ENCODE measurements at places on chromosomes 2 and 18. TPM values are rescaled to one million over a fixed set of nuclear protein-coding genes. Genes with fewer than 3 reads are reported as not detected.

The CDK5R2 gene
- not detected for polyA plus RNA-seq

The PIEZO2 gene
- polyA plus RNA-seq = 0.07 TPM

The MDH1B gene
- 0.33 TPM for polyA plus RNA-seq

The ALPI gene
- not detected for polyA plus RNA-seq

The INPP4A gene
- polyA plus RNA-seq = 8.7 TPM

The QPCT gene
- polyA plus RNA-seq = 1.3 TPM

The SERPINB13 gene
- not detected for polyA plus RNA-seq

The MYO3B gene
- polyA plus RNA-seq = not detected

The ACTG2 gene
- 4.2 TPM for polyA plus RNA-seq

The AGXT gene
- polyA plus RNA-seq = 0.06 TPM

The VAMP5 gene
- polyA plus RNA-seq = 65.4 TPM

The MDH1 gene
- polyA plus RNA-seq = 2,242 TPM

The PROM2 gene
- polyA plus RNA-seq = 0.35 TPM

The CABLES1 gene
- polyA plus RNA-seq = 1.5 TPM

The TUBB8B gene
- polyA plus RNA-seq = not detected

- no peak for DNase-seq
Measured at GRCh38 chr2:222483513-222484039, 59.2 kb downstream of the SGPP2 start.

DNA sequence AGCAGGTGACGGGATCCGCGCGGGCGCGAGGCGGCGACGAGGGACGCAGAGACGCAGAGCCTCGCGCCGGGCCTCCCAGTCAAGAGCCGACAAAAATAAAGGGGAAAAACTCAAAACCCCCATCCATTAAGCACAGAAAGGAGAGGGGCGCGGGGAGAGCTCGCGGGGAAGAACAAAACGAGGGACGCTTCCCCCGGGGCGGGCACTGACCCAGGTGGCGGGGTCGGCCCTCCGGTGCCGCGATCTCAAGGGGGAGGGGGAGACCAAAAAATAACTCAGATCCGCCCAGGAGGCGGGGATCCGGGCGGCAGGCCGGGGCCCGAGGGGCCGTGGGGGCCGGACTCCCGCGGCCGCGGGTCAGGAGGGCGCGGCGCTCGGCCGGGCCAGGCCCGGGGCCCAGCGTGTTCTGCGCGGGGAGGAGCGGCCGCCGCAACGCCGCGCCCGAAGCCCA, 597 bp downstream of the RNF103 start:
- DNase-seq = peak; percentile 85

DNA sequence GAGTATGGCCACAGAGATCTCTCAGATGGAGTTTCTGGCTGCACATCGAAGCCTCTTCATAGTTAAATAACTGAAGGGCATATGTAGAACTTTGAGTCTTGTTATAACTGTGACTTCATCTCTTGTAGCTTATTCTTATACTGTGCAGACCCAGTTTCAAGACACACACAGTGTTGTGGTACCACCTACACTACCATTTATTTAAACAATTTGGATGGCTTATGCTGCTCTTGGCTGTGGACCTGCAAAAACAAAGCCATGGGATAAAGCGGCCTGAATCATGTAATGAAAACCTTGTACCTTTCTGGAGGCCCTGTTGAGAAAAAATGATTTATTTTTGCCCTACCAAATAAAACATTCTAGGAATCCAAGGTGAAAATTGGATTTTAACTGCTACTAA, 262.8 kb upstream of the RASGRP3 start:
- DNase-seq = no peak

DNA sequence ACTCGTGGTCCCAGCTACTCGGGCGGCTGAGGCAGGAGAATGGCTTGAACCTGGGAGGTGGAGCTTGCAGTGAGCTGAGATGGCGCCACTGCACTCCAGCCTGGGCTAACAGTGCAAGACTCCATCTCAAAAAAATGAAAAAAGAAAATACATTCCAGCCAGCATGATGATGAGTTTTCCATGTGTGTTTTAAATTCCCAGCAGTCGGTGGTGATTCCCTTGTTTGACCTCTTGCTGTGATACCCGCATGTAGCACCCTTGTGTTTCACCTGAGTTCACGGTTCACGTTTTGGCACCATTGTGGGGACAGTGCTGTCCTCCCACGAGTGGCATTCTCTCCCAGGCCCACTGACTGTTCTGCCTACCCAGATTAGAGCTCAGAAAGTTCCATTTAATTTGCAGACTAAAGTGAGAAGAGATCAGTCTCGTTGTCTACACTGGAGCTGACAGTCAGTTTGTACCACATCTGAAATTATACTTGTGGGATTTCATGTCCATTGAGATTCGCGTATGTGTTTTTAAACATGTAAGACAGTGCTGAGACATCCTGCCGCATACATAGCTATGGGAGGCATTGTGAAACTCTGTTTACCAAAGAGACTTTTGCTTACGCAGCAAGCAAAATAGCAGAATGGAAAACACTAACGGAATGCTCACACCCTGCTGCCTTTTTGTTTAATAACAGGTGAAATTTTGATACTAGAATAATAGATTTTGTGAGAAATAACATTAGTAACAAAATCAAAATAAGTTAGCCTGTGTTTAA, 157.1 kb downstream of the GBX2 start:
- no peak for DNase-seq

- DNase-seq = no peak
Measured at GRCh38 chr2:113795405-113795920, 39.0 kb upstream of the SLC35F5 start.

- DNase-seq = no peak
Measured at GRCh38 chr2:238106698-238107524, 6.8 kb downstream of the ESPNL start.

DNA sequence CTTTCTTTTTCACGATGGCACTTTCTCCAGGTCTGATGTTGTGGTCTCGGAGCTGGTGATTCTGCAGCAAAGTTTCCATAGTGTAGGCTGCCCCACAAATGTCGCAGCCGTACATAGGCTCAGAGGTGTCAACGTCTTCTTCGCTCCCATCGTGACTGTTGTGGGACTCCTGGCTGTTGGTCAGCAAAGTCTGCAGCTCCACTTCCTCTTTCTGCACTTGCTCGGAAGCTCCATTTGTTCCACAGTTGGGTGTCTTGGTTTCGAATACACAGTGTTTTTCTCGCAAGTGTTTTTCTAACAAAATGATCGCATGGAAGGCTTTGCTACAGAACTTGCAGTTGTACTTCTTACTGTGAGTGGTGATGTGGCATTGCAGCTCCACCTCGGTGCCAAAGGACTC, 126.8 kb downstream of the ZNF521 start:
- DNase-seq = no peak

- no peak for DNase-seq
Measured at GRCh38 chr2:7203056-7203467, 285.9 kb downstream of the RNF144A start.

- no peak for DNase-seq
Measured at GRCh38 chr18:1505856-1506255, 601.2 kb downstream of the ADCYAP1 start.

DNA sequence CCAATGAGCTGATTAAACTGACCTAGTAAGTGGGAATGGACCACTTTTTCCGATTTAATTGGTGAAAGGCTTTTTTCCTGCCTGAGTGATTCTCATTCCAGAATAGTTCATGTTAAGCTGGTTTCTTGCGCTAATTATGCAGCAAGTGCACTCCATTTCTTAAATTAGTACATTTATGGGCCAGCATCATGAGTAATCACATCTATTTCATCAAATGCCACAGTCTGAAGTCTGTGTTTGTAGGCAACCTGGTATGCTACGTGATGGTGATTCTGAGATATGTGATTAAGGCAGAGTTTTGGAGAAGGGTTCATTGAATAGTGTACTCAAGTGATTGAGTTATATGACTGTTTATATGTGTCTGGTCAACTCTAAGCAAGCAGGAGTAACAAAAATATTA, 128.0 kb upstream of the BOD1L2 start:
- DNase-seq = no peak

DNA sequence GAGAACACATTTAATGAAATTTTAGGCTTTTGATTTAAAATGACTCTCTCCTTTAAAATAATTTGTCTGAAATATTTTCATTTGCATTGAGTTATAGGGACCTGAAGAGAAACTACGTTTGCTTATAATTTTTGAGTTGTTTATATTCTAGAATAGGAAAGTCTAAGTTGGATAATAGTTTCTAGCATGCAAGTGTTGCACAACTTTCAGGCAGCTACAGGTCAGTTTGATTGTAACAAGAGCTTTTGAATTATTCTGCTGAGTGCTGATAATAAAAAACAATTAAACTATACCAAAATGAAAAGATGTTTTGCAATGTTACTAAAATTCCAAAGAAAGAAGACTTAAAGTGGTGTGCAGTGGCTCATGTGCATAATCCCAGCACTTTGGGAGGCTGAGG, 71.0 kb downstream of the PDE1A start:
- DNase-seq = no peak

DNA sequence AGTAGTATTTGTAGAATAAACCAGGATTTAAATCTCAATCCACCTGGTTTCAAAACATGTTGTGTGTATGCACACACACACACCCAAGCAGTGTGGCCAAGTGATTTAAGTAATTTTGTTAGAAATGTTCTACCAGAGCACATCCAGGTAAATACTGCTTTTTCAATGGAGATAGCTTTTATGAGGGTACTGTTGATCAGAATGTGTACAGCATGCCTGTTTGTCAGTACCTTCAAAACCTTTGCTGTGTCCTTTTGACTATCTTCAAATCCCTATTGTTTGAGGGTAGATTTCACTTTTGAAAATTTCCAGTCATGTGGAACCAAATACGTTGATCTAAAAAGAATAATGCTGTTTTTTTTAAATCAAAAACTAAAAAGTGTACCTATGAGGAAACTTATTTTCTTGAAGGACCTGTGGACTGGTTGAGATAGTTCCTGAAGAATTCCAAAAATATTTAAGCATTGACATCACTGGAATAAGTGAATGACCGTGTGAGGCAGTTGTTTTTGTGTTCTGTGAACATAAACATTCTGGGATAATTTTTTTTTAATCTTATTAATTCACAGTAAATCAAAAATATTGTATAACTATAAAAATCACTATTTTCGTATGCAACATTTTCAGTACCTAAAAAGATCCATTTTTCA, 70.9 kb downstream of the PTRHD1 start:
- no peak for DNase-seq

- no peak for DNase-seq
Measured at GRCh38 chr2:209076151-209076550, 347.7 kb upstream of the MAP2 start.

GRCh38 chr2:44825702-44826101, 115.8 kb upstream of the SIX3 start:
- no peak for DNase-seq

GRCh38 chr2:215881582-215881981, 131.8 kb downstream of the MREG start:
- no peak for DNase-seq

DNA sequence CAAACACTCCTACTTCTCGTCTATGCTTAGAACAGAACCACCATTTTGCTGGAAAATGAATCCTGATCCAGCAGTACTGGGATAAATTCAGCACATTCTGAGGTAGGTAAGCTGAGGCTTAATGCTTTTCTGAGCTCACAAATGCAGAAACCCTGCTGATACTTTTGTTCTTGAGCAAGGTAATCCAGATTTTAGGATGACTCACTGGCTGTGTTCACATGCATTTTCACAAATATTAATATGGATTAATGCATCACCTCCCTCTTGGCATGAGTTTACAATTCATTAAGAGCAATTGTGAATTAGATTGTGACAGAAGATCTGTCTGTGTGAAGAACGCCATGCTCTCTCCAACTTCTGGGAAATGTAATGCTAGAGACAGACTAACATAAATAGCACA, 42.2 kb downstream of the RAD51AP2 start:
- no peak for DNase-seq

GRCh38 chr2:54880428-54880827, 157.0 kb downstream of the EML6 start:
- no peak for DNase-seq

DNA sequence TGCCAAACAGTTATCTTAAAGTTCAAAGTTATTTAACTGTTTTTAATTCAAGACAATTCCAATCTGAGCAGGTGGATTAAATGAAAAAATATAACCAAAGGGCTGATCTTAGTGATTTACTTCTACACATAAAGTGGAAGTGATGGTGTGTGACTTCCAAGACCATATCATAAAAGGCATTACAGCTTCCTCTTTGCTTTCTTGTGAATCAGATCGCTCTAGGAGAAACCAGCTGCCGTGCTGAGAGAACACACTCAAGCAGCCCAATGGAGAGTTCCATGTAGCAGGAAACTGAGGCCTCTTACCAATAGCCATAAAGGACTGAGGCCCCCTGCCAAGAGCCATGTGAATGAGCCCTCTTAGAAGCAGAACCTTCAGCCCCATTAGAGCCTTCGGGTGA, 197.4 kb downstream of the NBAS start:
- no peak for DNase-seq

All from heart left ventricle (tissue), 16 donors.